Activated CD4-positive, alpha-beta T cell treated with anti-CD3 and anti-CD28 coated beads, Interleukin-2, amount 50 U/mL, for 24 hours (primary cell): ENCODE measurements at places on chromosomes 5 and 9.

DNA sequence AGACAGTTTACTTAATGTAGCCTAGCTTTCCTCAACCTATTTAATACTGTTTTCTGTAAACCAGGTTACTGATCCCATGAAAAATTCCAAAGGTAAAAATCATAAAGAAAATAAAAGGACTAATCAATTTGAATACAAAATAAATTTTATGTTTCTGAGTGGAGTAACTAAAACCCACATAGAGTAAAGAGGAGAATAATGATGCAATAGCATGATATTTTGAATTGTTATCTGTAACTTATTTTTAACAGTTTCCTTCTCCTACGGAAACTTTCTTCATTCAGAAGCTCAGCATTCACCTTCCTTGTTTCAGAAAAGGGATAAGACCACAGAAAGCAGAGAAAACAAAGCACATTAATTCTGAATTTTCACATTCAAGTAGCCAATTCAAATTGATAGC lies 320.6 kb upstream of the NUDT12 start:
- no peak for DNase-seq

DNA sequence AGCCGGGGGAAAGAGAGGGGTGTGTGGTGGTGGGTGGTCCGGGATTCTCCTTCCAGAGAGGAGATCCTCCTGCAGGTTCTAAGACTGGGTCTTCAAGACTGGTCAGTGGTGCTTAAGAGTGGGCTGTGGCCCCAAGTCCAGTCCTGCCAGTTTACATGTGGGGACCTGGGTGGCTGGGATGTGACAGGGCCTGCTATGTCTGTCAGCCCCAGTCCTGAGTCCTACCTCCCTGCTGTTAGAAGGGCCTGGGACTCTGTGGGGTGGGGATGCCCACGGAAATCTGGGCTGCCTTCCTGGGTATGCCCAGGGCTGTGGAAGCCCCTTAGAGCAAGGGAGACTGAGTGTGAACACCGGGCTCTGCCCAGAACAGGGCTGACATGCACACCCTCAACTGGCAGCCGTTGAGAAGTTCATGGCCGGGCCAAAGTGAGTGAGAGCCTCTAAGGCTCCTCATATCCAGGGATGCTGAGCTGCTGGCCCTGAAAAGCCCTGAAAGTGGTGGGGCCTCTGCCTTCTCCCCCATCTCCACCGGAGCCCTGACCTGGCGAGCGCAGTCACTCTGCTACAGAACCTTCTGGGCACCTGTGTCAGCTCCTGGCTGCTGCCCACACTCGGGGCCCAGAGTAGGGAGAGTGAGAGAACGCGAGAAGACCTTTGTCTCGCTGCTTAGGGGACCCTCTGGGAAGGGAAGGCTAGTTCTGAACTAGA lies 1.7 kb downstream of the PHF2 start:
- no peak for DNase-seq

DNA sequence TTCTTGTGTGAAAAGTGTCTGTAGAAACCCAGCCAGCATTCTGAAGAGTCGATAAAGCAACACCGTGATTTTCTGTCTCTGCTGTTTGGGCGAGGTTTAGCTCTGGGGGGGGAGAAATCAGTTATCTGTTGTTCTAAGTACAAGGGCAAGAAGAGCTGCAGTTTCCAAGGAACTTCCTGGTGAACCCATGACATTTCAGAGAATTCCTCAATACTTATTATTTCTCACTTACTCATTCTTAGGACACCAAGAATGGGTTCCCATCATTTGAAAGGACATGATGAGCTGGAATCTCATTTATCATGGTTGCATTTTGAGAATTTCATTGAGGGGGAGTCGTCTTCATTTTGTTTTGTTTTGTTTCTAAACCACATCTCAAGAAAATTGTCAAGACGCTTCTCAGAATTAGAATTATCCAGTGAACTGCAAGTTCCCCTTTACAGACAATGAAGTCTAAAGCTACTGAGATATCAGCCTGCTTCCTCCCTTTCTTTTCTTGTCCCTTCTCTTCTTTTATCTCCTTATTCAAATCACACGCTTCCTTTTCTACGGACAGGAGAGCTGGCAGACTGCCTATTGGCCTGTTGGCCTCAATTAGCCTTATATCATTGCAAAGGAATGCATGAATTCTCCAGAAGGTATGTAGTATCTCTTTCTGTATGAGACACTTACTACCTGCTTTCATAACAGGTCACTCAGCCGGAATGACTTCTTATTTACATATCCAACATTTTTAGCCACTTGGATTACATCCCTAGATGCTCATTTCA lies 53.7 kb downstream of the ZNF462 start:
- DNase-seq, result no peak

DNA sequence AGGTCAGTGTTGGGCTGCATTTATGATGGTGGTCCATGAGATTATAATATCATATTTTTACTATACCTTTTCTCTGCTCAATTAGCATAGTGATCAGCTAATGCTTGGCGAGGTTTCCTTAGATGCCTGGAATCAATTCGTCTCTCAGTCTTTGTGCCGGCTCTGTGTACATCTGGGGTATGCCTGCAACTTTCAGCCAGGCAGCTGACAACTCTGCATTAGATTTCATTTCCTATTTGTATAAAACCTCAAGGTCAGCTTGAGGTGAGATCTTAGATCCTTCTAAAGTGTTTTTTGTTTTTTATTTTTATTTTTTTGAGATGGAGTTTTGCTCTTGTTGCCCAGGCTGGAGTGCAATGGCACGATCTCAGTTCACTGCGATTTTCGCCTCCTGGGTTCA lies 86.8 kb downstream of the MELK start:
- DNase-seq, result no peak

DNA sequence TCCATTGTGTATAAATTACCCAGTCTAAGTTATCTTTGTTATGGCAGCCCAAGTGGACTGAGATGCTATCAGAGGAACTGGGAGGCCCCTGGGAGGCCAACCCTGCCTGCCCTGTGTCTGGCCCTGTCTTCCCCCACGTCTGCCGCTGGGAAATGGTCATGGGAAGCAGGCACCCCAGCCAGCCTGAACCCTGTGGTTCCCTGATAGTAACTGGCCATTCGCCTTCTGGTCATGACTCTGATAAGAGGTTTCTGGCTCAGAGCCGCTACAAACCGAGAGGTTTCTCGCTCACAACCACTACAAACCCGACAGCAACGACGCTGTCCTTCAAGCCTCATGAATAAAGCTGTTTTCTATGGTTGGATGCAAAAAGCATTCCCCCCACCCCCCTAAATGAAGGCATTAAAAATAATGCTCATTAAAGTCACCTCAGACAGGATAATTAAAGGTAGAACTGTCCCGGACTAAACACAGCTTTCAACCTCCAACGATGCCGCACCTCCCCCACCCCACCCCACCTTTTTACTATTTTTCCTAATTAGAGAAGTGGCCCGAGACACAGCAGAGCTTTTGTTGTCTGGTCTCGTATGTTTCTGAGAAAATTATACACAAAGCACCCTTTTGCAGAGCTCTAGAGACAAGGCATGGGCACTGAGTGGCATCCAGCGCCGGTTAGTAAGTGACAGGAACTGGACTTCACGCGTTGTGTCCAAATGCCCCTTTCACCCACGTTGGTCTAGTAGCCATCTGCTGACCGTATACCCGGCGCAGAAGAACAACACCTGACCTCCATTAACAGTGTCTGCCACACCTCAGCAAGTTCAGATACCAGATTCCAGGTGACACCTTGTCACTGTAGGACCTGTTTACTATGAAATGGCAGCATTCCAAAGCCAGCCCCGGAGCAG lies 140.8 kb downstream of the COL23A1 start:
- DNase-seq, result no peak

DNA sequence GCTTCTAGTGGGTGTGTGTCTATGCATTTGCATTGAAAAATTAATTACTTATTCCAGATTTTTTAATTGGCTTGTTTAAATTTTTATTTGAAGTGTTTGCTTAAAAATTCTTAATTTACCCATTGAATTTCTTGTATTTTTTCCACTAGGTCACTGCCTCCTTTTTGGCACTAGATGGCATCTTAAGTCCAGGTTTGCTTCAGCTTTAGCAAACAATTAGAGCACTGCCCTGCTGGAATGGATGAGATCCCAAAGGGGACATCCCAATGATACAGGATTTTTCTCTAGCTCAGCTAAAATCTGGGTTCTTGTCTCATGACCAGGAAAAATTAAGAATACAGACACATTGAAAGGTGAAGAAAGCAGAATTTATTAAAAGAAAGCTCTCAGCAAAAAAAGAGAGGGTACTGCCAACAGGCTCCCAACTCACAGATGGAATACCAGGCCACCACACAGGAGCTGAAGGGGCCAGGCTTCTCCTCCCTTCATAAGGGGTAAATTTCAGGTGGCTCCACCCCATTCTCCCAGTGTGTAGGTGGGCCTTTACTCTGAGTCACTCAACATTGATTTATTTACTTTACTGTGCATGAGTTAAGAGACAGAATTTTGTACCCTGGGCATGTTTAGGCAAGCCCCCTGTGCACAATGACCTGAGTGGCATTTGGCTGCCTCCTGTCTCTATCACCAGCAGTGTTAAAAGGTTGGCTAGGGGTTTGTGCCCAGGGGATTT lies 532.4 kb downstream of the ANXA1 start:
- DNase-seq, result no peak
